ENCODE measurements at places on chromosomes 12 and 14.

DNA sequence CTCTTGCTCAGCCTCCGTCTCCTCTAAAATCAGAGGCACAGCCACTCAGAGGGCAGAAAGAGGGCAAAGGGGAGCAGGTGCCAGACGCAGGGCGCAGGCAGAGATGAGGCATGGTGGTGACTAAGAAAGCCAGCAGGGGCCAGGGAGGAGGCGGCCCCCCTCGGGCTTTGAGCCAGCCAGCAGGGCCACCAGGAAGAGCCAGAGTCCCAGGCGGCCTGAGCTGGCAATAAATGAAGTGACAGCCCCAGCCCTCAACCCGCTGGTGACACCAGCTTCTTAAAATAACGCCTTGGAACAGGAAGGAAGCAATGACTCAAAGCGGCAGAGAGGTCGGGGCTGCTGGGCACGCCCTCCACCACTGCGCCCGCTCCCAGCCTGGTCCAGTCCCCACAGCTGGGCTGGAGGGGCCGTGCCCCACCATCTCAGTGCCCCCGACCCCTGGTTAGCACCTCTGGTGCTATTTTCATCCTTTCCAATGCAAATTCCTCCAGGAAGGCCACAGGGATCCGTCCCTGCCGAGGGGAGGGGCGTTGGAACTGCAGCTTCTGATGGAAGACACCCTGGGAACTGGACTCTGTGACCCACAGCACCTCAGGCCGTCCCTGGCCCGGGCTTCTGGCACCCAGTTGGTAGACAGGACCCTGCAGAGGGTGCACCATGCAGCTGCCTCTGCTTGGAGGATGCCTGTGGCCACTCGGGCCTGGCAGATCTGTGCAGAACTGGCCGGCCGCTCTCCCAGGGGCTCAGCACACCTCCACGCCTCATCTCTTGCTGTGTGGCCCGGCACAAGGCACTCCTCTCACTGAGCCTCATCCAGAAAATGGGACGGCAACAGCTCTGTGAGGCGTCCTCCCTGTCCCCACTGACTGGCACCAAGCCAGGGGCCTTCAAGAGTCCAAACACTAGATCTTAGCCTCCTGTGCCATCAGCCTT is 113.7 kb downstream of the NCOR2 start:
- DNase-seq, result peak; percentile 36

DNA sequence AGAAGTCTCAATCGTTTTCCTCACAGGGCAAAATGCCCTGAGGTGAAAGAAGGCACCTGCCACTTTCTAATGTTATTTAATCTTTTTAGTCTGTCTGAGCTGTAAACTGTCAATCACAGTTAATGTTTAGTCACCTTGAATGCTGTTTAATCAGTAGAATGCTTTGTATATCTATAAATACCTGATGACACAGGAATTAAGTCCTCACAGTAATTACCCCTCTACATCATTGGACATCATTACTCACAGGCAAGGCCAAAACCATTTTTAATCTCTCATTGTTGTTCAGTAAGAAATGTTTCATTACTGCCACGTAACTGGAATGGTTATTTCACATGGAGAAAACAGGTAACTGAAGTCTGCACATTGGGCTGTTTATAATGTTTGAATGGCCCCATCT is 178.8 kb downstream of the EXOC5 start:
- no peak for DNase-seq

DNA sequence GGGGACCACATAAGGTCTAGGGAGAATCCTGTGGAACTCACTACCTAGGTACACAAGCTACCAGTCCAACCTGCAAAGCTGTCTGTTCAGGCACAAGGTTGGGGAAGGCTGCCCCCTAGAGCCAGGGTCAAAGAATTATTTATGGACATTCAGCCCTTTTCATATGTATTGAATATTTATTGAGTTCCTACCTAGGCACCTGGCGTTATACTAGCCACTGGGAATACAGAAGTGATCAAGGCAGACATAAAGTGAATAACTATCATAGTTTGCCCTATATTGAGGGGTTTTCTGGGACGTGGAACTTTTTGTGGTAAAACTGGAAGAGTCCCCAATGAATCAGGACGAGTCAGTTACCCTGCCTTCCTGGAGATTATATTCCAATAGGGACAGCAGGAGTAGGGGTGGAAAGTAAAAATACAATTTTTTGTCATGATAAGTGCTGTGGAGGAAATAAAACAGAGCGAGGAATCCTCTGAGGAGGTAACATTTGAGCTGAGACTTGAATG is 5.8 kb upstream of the SLC48A1 start:
- DNase-seq, result no peak

GRCh38 chr12:125922330-125922729 is 857.1 kb downstream of the AACS start:
- no peak for DNase-seq

DNA sequence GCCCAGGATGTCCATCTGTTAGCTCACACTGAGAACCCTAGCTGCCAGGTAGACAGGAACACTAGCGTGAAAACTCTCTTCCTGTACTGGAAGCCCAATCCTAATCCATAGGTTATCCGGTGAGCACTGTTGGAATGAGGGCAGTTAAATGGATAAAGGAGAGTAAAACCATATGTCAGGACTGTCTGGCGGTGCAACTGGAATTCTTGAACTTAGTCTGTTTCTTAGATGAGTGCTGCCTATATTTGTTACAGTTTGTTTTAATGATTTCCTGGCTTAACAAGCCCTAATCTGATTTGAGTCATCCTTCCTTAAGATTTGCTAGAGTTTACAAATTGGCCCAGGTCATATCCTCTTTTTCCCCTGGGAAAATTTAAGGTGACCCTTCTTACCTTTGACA is 104.7 kb downstream of the ANO4 start:
- DNase-seq, result no peak

- DNase-seq, result peak; percentile 16
Observed at GRCh38 chr14:64417055-64417770, 29.1 kb downstream of the MTHFD1 start.

DNA sequence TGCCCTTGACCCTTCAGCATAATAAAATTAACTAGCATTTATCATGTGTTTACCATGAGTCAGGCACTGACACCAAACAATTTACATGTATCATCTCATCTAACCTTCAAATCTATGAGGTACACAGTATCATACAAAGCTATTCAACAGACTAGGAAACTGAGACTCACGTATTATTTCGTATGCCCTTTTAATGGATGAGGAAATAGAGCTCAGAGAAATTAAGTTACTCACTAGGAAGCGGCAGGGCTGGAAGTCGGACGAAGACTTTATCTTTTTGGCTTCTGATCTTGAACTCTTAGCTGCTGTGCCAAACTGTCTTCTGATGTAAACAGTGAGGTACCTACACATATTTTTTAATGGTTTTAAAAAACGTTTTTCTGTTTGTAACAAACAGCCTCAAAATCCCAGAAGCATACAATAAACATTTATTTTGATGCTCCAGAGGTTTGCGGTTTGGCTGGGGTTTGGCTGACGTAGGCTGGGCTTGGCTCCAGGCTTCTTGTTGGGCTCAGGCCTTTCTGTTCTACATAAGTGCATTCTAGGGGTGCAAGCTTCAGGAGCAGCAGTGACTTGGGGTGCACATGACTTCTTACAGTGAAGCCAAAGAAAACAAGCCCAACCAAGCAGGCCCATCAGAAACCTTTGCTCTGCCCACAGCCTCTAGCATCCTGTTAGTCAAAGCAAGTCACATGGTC is 184.7 kb downstream of the TBX5 start:
- DNase-seq, result no peak

- DNase-seq, result no peak
Observed at GRCh38 chr12:3647504-3647903, 105.4 kb downstream of the CRACR2A start.

DNA sequence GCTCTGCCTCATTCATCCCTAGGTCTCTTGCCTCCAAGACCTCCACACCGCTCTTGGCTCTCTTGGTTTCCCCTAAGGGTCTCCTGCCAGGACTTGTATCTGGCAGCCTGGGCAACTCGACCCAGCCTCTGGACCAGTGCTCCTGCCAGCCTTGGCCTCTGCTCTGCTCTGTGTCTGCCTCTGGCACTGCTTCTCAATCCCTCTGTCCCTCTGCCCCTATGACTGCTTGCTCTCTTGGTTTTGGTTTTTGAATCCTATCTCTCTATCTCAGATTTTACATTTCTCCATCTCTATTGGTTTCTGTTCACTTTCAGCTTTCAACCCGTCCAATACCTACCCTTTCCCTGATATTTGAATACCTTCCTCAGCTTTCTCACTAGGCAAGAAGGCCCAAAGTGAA is 6.3 kb downstream of the ITGA5 start:
- no peak for DNase-seq

DNA sequence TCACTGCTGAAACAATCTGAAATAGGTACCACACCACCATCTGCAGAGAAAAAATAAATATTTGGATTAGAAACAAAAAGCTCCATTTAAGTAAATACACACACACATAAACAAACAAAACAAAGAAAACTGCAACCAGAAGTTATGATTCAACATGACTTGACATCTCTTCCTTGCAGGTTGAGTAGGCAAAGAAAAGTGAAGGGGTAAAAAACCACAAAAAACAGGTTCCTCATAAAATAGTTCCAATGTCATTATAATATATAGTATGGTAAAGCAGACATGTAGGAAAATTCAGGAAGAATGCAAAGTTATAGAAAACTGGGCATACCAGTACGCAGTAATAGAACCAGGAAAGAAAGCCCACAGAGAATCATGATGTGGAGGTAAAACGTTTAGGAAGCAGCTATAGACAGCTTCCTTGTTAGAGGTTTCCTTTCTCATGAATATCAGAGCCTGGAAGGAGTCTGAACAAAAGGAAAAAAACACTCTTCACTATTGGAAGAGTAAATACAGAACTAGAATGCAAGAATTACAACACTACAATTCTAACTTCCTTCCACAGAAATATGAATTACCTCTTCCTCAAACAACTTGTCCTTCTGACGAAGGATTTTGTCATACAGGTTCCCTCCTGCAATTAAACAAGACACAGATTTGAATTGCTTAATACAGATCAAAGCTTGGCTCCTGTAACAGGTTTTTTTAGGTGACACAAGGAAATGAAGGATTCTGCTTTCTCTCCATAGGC is 6.1 kb downstream of the NEK9 start:
- no peak for DNase-seq

DNA sequence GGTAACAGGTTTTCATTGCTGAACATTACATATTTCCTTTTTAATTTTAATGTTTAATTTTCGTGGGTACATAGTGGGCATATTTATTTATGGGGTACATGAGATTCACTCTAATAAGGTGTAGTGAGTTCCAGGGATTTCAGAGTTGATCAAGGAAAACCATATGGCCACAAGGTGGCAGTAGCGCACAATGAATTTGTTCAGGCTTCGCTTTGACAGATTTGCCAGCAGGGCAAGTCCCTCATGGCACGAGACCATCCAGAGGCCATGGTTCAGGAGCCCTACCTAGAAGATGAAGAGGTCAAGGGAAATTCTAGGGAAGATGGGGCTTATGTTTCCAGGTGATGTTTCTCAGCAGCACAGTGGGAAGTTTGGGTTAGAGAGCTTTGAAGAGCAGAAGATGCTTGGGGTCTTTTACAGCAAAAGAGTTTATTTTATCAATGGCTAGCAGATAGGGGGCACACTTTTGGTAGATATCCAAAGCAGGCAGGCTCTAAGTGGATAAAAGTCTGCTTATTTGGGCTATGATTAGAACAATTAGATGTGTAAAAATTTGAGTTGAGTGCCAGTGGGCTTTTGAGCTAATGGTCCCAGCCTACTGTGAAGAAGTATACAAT is 1004.4 kb downstream of the AACS start:
- DNase-seq, result no peak

DNA sequence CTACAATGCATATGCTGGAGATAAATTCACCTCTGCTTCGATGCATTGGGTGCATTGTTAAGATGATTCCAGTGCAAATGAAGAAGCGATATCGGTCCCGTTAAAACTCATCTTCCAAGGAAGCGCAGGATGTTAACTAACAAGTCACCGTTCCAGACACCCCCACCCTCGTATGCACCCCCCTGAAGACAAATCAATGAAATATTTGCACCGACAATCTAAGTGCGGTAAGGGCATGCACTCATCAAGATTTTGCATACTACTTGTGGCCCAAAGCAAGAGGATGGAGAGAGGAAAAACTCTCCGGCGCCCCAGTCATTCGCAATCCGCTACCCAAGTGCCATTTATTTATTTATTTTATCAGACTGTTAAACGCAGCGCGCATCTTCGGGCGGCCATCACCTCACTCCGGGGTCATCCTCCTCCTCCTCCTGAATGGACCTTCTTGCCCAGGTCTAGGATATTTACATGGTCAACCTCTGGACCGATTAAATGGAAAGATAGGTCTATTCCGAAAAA is 1.2 kb downstream of the NOVA1 start:
- no peak for DNase-seq

- DNase-seq, result no peak
Observed at GRCh38 chr14:69137416-69137815, 15.5 kb downstream of the DCAF5 start.

DNA sequence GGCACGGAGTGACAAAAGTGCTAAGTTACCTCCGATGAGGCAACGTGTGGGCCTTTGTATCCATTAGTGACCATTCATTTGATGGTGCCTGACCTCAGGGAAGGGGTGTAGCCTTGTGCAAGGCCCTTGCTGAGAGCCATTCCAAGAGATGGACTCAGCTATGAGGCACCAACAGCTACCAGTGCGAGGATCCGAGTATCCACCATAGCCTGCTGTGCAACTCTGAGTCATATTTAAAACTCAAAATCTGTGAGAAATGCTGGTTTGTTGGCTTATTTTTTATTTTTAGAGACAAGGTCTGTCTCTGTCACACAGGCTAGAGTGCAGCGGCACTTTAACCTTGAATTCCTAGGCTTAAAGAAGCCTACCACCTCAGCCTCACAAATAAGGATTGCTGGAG is 25.1 kb upstream of the WNK1 start:
- no peak for DNase-seq

GRCh38 chr14:69252851-69253250 is 7.1 kb upstream of the GALNT16 start:
- DNase-seq, result no peak

DNA sequence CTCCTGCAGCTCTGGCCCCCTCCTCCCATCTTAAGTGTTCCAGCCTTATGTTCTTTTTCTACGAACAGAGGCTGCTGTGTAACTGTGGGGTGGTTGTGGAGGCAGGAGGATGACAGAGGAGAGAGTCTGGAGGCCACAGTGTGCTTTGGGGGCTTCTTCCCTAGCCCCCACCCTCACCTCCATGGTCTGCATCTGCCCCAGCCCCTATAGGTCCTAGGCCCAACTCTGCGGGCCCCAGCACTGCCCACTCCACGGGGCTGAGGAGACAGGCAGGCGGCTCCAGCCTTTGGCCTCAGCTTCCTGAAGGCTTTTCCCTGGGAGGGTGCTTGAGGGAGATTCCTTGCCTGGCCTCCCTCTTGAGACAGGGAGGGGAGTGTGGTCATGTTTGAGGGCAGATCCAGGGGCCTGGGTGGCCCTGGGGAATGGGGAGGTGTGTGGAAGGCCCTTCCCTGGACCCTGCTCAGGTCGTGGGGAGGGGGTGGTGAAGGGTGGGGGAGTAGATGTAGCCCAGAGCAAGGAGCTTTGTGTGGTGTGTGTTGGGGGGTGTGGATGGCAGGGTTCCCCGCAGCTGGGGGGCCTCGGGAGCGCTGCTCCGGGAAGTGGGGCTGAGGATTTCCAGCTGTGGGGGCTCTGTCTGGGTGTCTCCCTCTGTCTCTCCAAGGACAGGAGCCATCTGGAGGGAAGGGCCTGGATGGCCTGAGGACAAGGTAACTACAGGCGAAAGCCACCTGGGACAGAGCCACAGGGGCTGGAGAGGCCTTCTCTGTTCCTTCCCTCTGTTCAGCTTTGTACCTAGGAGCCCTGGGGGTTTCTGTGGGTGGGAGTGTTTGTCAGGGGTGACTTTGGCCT is 1.1 kb downstream of the SMIM41 start:
- no peak for DNase-seq

GRCh38 chr12:53916788-53917655 is 21.6 kb upstream of the HOXC13 start:
- no peak for DNase-seq
